ENCODE measurements at places on chromosomes 2 and 18.

DNA sequence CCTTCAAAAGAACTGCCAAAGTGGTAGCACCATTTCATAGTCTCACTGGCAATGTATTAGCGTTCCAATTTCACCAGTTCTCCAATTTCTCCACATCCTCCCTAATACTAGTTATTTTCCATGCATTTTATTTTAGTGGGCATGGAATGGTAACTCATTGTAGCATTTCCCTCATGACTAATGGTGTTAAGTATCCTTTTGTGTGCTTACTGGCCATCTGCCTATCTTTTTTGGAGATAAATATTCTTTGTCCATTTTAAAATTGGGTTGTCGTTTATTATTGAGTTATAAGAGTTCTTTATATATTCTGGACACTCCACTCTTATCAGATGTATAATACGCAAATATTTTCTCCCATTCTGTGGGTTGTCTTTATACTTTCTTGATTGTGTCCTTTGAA, 107.1 kb downstream of the THADA start:
- no peak for DNase-seq

- no peak for DNase-seq
Observed at GRCh38 chr2:60152226-60152833, 401.1 kb downstream of the BCL11A start.

DNA sequence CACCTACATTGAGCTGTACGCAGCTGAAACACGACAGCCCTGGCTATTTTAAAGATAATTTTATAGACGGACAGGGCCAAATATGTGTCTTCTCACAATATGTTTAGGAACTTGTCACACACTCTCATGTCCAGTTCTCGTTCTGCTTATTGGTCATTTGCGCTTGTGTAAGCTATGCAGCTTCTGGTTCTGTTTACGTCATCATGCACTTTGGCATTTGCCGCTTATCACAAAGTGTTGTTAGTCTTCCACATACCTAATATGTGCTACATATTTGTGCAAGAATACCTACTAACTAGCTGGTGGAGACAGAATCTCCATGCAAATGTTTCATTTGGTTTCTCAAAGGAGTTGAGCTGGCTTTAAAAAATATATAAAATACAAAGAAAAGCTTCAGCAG, 7.5 kb upstream of the ZNF516 start:
- DNase-seq, result no peak

- no peak for DNase-seq
Observed at GRCh38 chr2:144324446-144325045, 195.4 kb downstream of the ZEB2 start.

GRCh38 chr2:45974056-45974455, 322.6 kb downstream of the PRKCE start:
- DNase-seq, result no peak

All from omental fat pad (tissue), 4 donors.